Fibroblast of the aortic adventitia (primary cell): ENCODE measurements at places on chromosomes 1 and 21.

DNA sequence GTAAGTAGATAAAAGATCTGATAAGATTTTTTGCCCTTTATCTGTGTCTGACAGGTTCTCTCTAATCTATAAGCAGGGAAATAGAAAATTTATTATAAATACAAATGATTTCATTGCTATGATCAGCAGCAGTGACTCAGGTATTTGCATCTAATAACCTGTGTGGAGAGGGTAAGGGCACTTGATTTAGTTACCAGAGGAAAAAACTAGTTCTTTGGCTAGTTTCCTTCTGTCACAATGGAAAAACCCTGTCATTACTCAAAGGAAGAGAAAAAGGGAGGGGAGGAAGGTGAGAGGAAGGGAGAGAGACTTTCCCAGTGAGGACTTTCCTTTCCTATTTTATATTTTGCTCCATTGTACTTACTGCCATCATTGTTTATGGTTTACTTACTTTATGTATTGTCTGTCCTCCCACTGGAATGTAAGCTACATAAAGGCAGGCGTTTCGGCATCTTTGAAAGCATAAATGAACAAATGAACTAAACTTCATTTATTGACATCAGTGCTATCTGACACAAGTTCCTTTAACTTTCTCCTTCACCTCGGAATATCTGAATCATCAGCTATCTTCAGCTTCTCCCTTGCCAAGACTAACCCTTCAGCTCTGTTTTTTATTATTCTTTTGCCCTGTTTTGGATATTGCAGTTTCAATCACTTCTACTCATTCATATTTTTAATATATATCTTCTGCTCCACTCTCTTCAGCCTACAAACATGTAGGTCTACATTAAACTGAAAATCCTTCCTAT lies 34.9 kb downstream of the WDR3 start:
- peak; percentile 60 for DNase-seq

- no peak for DNase-seq
Observed at GRCh38 chr1:27372808-27373690, 1.6 kb downstream of the FCN3 start.

- no peak for DNase-seq
Observed at GRCh38 chr1:182050481-182051448, 10.7 kb downstream of the ZNF648 start.

DNA sequence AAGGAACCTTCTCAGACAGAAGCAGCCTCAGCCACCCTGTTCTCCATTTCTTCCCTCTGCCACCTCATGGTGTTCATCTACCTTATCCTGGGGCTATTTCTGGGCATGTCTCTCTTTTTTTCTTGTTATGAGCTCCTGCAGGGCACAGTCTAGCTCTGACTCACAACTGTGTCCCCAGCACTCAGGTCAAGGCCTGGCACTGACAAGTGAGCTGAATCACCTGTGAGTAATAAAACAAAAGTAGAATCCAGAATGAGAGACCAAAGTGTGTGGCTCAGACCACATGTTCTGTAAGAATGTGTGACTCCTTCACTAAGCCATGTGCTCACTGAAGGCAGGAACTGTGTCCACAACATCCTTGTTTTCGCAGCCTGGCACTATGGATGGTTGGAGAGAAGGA lies 23.2 kb downstream of the C1orf94 start:
- DNase-seq, result peak; percentile 30

DNA sequence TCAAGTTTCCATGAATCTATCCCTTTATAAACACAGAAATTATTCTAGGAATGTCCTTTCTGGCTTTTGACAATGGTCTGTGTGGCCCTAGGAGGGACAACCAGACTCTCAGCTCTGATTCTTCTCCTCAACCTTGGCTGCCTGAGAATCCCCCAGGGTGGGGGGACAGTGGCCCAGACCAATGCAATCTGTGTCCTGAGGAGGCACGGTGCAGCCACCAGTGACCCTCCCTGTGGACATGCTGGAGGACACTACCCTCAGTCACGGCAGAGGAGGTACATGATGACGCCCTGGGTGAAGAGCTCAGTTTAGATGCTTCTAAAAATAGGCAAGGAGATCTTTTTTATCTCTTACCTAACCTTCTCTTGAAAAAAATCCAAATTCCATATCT lies 91.7 kb downstream of the PGBD5 start:
- no peak for DNase-seq

DNA sequence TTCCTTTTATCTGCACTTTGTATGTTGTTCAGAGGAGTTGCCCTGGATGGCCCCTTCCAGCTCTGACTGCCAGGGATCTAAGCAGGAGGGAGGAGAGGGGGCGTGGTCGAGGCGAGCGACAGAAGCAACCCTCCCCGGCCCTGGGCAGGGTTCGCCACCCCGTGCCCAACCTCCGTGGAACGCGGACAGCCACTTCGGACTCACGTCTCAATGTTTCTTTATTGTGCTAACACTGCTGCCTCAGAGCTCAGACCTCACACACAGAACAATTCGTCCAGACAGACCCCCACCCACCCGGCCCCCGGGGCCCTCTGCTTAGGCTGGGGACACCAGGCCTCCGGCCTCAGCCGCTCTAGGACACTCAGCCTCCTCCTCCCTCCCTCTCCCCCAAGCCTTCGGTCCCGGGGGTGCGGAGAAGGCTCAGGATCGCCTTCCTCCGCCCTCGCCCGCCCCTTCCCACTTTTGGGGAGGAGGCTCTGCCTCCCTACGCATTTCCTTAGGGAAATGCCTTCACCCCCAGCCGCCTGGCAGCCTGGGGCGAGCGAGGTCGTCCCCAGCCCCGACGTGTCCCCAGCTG lies 8.3 kb downstream of the VSIG8 start:
- peak; percentile 47 for DNase-seq

DNA sequence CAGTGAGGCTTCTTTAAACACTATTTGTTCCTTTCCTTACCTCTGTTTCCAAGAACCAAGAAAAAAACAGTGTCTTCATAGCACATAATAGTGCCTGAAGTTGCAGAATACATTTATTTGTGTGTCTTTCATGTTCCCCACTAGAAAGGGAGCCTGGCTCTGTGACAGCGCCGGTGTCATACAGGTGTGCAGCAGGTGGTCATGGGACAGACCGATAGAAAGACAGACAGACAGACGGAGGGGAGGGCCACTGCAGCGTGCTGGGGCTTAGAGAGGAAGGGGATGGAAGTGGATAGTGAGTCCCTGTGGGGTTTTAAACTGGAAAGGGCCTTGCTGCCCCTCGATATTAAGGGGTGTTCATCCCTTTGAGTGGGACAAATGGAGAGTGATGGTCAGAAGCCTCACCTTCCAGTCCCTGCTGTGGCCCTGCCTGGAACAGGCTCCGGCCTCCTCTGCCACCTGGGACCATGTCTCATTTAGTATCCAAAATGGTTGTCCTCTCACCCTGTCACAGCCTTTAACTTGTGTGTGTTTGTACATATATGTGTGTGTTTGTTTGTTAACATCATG lies 152.9 kb downstream of the PGBD5 start:
- no peak for DNase-seq

DNA sequence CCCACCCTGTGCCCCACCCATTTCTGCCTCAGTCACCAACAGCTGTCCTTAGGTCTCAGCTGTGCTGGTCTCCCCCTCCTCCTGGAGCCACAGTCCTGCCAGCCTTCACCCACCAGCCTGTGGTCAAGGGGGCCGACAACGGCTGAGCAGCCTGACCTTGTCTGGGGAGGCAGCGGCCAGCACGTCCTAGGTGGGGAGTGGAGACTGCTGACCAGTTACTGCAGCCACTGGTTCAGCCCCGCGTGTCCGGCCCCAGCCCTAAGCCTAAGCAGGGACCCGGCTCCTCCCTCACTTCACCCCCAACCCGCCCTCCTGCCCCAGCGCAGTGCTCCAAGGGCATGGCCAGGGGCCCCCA lies 79.2 kb downstream of the MORN1 start:
- DNase-seq, result no peak

DNA sequence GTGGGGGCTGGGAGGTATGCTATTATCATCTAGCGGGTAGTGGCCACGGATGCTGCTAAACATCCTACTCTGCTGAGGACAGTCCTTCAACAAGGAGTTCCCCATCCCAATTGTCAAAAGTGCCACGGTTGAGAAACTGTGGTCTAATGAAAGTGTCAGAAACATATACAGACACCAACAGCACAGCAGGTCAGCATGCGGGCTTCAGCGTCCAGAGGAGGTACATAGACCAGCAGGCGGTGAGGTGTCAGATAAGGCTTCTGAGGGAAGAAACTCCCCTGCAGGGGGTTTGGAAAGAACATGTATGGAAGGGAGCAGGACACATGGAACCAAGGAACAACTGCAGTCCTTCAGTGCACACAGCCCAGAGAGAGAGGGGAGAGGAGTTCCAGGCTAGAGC lies 4.8 kb upstream of the TTC4 start:
- no peak for DNase-seq

DNA sequence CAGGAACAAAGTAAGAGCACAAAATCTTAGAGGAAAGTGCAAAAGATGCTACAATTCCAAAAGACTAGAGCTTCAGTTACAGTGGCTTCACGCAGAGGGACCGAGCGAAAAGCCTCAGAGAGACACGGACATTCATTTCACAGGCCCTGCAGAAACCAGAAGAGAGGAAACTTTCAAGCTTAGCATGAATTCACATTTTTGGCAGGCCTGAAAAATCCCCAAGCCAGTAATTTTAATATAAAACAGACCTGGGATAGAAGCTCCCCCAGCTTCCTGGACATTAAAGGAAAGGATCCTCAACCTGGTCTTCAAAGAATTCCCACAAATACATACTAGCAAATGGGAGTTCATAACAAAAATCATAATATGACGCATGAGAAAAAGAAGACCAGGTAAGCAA lies 66.2 kb downstream of the HSF2BP start:
- no peak for DNase-seq

DNA sequence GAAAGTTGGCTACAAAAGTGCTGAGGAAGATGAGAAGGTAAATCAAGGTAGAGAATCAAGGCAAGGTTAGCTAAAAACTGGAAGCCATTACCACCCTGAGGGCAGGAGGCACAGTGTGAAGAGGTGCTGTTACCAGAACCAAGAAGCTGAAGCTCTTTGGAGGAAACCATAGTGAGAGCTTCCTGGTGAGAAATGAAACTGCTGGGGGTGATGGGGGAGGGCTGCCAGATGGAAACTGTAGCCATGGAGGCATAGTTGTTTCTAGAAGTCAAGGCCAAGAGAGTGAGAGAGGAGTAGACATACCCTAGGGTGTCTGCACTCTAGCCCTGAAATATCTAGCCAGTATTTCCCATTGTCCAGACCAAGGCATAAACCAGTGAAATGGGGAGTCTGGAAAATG lies 28.7 kb downstream of the IFI44 start:
- DNase-seq, result no peak

- no peak for DNase-seq
Observed at GRCh38 chr1:30693822-30694221, 29.6 kb downstream of the MATN1 start.

GRCh38 chr21:17976139-17976538 lies 157.0 kb upstream of the C21orf91 start:
- DNase-seq, result no peak

- peak; percentile 95 for DNase-seq
Observed at GRCh38 chr1:205301205-205301821, 20.2 kb downstream of the NUAK2 start.

DNA sequence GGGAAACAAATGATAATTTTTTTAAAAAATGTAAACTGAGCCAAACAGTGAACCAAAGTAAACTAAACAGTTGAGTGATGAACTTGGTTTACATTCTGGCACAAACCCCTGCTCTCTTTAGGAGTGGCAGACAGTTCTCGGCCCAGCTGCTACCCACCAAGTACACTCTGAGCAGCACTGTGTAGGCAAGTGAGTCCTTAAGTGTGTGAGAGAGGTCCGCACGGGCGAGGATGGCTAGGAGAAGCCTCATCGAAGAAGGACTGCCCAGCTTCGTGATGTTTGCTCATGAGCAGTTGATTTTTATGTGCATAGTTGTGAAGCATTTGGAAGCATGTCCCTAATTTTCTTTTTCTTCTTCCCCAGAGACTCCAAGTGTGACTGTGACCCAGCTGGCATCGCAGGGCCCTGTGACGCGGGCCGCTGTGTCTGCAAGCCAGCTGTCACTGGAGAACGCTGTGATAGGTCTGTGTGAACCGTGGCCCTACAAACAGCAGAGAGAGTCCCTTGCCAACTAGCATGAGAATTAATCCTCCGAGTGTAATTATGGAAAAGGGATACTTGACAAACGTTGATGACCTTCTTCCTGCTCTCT lies 32.1 kb downstream of the LAMC2 start:
- DNase-seq, result no peak

- peak; percentile 83 for DNase-seq
Observed at GRCh38 chr1:155218854-155219591, 10.5 kb downstream of the MTX1 start.

DNA sequence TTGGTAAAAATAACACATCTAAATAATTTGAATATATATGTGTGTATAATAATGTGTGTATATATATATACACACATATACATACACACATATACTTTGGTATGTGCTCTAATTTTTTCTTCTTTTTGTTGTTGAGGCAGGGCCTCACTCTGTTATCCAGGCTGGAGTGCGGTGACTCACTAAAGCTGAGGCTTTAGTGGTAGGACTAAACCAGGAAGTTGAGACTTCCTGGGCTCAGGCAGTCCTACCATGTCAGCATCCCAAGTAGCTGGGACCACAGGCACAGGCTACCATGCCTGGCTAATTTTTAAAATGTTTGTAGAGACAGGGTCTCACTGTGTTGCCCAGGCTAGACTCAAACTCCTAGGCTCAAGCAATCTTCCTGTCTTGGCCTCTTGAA lies 46.7 kb upstream of the CXADR start:
- DNase-seq, result peak; percentile 39

DNA sequence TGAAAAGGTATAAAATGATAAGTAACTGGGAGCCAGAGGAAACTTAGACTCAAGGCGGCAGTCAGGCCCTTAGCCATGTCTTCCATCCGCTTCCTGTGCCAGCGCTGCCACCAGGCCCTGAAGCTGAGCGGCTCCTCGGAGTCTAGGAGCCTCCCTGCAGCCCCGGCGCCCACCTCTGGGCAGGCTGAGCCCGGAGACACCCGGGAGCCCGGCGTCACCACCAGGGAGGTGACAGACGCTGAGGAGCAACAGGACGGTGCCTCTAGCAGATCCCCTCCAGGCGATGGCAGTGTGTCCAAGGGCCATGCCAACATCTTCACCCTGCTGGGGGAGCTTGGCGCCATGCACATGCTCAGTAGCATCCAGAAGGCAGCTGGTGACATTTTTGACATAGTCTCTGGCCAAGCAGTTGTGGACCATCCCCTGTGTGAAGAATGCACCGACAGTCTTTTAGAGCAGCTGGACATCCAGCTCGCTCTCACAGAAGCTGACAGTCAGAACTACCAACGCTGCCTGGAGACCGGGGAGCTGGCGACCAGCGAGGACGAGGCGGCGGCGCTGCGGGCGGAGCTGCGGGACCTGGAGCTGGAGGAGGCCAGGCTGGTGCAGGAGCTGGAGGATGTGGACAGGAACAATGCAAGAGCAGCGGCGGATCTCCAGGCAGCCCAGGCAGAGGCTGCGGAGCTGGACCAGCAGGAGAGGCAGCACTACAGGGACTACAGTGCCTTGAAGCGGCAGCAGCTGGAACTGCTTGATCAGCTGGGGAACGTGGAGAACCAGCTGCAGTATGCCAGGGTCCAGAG lies at the start of gene BECN2:
Gene BECN2 (plus strand): TSS at position 76 of the 803 bp plus-strand sequence. CDS start 0 bp downstream, at position 76.
- no peak for DNase-seq

DNA sequence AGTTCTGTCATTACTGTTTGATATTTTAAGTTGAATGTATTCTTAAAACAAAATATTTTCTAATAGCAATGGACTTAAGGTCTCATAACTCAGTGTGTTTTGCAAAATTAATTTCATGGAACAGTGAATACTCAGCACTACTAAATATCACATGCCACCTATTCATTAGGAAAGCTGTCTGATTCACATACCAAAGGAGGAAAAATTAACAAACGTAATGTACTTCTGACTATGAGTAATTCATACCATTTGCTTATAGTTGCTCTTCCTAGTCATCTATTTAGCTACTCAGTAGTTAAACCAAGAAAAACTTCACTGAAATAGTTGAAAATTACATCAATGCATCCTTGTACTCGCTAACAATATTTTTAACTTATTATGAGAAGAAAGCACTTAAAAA lies 35.2 kb downstream of the TP53BP2 start:
- no peak for DNase-seq
